ENCODE measurements at places on chromosomes 6 and 20.

- peak; percentile 11 for DNase-seq
These were observed at the start of gene OXT for GRCh38 chr20:3071610-3072529. Gene OXT (plus strand): TSS chr20:3071620. CDS start chr20:3071656, 36 bp downstream.

- no peak for DNase-seq
These were observed 90.2 kb downstream of the PREX1 start for GRCh38 chr20:48737434-48738093.

DNA sequence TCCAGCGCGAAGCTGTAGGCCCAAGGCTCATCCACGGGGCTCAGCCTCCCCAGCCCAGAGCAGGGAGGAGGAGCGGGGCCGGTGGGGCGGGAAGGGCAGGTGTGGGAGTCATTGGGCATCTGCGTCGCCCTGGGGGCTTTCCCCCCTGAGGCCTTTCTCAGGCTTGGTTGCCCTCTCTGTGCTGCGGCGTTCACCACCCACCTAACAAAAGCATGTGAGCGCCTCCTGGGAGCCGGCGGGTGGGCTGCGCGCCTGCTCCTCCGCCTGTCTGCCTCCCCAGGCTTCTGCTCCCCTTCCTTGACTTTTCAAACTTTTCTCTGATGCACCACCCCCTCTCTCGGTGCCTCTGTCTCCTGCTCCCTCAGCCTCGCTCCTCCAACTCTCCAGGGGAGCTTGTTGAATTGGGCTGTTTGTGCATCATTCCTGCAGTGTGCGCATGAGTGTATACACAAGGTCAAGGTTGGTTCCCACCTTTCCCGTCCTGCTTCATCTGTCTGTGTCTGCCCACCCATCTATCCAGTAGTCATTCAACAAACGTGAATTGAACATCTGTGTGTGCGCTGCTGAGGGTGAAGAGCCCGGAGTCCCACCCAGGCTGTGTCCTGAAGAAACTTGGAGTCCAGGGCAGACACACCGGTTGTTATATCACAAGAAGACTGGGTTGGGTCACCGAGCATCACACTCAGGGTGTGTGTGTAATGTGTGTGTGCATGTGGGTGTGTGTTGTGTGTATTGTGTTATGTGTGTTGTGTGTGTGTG is 82.4 kb upstream of the NNAT start:
- DNase-seq: no peak

- peak; percentile 85 for DNase-seq
These were observed 287.3 kb upstream of the FOXQ1 start for GRCh38 chr6:1024587-1024986.
